Activated naive CD4-positive, alpha-beta T cell (primary cell): ENCODE measurements at places on chromosomes 1 and 21.

GRCh38 chr1:210597555-210598134 is 268.9 kb downstream of the HHAT start:
- no peak for DNase-seq

DNA sequence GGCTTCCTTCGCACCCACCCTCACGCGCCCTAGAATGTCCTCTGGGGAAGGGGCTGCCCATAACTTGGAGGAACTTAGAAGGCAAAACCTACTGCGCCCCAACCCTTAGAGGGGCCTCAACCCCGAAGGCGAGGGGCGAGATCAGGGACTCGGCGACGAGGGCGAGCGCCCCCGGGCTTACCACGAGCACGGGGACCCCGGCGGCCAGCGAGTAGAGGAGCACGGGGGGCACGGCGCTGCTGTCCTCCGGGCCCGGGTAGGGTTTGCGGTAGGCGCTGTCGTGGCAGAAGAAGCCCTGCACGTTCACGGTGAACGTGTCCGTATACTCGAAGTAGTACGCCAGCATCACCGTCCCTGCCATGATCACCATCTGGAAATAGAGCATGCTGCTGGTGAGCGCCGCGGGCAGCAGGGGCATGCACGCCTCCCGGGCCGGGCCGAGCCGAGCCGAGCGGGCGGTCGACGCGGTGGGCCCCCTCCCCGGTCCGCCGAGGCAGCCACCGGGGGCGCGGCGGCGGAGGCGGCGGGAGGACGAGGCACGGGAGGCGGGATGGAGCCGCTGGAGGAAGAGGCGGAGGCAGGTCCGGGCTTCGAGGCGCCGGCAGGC is 304 bp downstream of the PLPPR5 start:
- no peak for DNase-seq

DNA sequence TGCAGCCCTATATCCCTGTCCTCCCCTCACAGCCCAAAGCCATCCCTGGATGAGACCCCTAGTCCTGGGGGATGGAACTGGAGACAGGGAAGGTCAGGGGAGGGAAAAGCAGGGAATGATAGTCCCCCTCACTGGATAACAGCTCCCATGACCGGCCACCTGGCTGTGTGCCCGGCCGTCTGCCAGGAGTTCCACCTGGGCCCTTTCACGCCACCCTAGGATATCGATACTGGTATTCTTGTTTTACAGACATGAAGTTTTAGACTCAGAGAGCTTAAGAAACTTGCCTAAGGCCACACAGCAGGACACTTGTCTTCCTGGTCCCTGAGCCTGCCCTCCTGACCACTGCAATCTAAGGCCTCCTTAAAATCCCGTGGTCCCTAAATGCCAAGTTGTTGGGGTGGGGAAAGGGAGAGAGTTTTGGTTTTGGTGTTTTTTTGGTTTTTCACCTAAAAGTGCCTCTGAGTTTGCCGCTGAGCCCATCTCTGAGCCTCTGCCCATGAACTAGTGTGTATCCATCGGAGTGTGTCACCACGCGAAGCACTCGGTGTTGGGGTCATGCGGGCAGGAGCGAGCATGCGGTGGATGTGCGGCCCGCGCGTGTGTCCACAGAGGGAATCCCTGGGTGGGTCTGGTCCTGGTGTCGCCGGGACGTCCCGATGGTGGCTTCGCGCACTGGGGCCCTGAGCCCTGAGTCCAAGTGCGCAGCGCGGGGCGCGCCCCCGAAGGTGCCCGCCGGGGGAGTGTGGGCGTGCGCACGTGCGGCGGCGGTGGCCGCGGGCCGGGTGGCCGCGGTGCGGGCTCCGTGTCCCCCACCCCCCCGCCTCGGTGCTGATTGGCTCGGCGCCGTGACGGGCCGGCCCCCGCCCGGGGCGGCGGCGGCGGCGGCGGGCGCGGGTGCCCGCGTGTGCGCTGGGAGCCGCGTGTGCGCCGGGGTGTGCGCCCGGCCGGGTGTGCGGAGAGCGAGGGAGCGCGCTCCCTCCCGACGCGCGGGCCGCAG is at the start of gene EPHA8:
TSS of gene EPHA8 (plus strand) at position 906 of the 1,000 bp plus-strand sequence. CDS start 147 bp downstream, outside the sequence.
- no peak for DNase-seq

- no peak for DNase-seq
Observed at GRCh38 chr1:172845371-172845770, 186.5 kb downstream of the FASLG start.

- no peak for DNase-seq
Observed at GRCh38 chr1:193519922-193520321, 333.5 kb upstream of the B3GALT2 start.

DNA sequence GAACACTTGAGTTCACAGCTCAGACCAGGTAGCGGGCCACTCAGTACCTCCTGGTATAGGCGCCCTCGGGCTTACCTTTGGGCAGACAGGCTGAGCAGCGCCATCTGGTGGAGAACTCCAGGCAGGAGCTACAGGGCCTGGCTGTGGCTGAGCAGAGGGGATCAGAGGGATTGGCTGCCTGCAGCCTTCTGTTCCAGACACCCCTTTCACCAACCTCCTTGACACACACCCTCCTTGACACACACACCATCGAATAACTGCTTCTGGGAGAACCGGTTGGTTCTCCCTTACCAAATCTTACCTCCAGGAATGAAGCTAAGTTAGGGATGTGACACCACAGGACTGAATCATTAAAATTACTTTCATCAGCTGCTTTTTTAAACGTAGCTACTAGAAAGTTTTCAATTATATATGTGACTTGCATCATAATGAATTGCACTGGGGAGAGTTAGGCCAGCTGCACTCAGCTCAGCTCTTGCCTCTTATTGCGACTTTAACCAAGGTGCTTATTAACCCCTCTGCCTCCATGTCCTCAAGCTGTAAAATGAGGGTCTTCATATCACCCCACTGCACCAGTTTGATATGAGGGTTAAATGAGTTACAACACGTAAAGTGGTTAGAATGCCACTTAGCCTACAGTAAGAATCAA is 6.6 kb downstream of the LIN28A start:
- DNase-seq: peak; percentile 53
